ENCODE measurements at places on chromosomes 12 and 14.

DNA sequence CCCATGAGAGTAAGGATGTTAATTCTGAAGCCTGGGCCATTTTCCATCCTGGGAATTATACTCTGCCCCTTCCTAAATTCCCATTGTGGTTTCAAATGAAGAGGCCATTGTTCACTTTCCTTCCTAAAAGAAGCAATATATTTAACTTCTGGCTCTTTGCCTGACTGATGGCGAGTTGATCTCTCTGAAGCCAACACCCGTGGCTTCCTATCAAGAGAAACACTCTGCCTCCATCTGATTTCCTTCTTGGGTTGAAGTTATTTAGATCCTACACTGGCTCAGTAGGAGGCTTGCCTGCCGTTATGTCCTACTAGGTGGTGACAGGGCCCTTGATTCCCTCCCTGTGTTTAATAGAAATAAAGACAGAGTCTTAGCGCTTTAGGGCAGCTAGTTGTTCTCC is 97.4 kb downstream of the PRKCH start:
- no peak overlapping the region for H3K4me3 ChIP-seq
- peak overlapping the region; percentile 29 for H3K27ac ChIP-seq
- DNase-seq = no peak

DNA sequence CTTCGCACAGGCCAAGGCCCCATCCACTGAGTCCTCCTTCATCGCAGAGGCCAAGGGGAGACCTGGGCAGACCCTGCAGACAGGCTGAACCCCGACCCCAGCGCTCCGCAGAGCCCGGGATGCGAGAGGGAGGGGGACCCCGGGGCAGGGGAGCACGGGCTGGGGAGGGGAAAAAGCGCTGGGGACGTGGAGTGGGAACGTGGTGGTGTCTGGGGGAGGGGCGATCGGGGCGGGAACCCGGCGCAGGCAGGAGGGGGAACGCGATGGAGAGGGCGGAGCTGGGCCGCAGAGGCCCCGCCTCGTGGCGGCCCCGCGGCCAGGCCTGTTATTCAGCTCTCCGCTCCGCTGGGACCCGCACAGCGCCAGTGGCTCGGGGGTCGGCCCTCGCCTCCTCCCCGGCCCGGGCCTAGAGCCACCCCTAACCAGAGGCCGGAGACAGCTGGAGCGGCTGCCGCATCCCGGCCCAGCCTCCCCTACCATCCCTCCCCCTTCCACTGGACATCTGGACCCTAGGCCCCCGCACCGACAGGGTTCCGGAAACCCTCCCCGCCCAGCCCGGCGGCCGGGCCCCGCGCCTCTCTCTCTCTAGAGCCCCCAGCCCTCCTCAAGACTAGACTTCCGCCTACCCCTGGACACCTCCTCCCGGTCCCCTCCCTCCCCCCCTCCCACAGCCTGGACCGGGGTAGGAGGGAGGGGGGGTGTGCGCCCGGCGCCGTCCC is at the start of gene ARHGEF25:
ARHGEF25 (plus strand) TSS at position 328 of the 719 bp plus-strand sequence. CDS start 460 bp downstream, outside the sequence.
- H3K4me3 ChIP-seq = peak within 1 kb of the TSS; percentile 53
- H3K36me3 ChIP-seq = no peaks in the 10 kb centered on the region
- DNase-seq = peak; percentile 56
- peaks cover 11% of the 10 kb centered on the region for H3K4me1 ChIP-seq

DNA sequence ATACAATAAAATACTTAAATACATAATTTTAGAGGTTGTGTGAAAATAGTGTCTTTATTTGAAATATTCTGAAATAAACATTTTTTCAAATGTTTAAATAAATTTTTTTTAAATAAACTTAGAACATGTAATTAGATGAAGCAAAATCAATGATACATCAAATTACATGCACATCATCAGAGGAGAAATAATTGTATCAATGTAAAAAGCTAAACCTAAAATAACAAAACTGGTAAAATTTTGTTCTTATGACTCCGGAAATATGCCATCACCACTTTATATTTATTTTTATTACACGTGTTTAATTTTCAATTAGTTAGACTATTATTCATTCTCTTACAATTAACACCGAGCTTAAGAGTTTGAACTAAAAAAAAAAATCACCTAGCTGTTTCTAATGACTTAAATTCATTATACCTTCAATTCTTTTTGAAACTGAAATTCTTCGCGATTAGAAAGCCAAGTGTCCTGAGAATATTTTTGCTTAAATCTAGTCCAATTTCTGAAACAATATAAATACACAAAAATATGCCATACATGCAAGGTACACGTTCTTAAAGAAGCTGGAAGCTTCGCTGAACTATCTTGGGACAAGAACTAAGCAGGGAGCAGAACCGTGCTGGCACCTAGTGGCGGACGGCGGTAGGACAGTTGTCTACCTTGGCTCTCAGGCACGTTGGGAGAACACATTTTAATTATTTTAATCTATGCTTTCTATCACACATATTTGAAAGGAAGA is 230.5 kb downstream of the SLC25A21 start:
- H3K27ac ChIP-seq = no peak overlapping the region
- H3K4me1 ChIP-seq = no peaks in the 10 kb centered on the region
- no peaks in the 10 kb centered on the region for H3K27me3 ChIP-seq
- no peaks in the 10 kb centered on the region for H3K36me3 ChIP-seq
- DNase-seq = peak; percentile 65

- H3K4me3 ChIP-seq = no peak overlapping the region
- H3K4me1 ChIP-seq = no peaks in the 10 kb centered on the region
- H3K27ac ChIP-seq = no peak overlapping the region
- peaks cover 4% of the 10 kb centered on the region for H3K36me3 ChIP-seq
- H3K27me3 ChIP-seq = no peaks in the 10 kb centered on the region
Observed at GRCh38 chr12:57803319-57803893, 15.1 kb downstream of the AVIL start.

DNA sequence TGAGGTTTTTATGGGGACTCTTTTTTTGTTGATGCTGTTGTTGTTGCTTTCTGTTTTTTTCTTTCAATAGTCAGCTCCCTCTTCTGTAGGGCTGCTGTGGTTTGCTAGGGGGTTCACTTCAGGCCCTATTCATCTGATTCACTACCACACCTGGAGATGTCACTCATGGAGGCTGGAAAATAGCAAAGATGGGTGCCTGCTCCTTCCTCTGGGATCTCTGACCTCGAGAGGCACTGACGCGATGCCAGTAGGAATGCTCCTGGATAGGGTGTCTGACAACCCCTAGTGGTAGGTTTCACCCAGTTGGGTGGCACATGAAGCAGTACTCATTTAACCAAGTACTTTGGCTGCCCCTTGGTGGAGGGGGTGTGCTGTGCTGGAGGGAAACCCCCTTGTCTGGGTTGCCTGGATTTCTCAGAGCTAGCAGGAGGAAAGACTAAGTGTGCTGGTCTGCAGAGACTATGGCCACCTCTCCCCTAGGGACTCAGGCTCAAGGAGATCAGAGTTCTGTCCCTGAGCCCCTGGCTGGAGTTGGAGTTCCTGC is 745.5 kb downstream of the TMTC2 start:
- no peaks in the 10 kb centered on the region for H3K4me1 ChIP-seq
- H3K4me3 ChIP-seq = no peak overlapping the region
- no peaks in the 10 kb centered on the region for H3K27me3 ChIP-seq
- DNase-seq = no peak

GRCh38 chr12:12909228-12909994 is 18.0 kb downstream of the GPRC5A start:
- DNase-seq = no peak
- peaks cover 18% of the 10 kb centered on the region for H3K27me3 ChIP-seq
- H3K27ac ChIP-seq = no peak overlapping the region
- no peaks in the 10 kb centered on the region for H3K36me3 ChIP-seq
- peaks cover 17% of the 10 kb centered on the region for H3K4me1 ChIP-seq

DNA sequence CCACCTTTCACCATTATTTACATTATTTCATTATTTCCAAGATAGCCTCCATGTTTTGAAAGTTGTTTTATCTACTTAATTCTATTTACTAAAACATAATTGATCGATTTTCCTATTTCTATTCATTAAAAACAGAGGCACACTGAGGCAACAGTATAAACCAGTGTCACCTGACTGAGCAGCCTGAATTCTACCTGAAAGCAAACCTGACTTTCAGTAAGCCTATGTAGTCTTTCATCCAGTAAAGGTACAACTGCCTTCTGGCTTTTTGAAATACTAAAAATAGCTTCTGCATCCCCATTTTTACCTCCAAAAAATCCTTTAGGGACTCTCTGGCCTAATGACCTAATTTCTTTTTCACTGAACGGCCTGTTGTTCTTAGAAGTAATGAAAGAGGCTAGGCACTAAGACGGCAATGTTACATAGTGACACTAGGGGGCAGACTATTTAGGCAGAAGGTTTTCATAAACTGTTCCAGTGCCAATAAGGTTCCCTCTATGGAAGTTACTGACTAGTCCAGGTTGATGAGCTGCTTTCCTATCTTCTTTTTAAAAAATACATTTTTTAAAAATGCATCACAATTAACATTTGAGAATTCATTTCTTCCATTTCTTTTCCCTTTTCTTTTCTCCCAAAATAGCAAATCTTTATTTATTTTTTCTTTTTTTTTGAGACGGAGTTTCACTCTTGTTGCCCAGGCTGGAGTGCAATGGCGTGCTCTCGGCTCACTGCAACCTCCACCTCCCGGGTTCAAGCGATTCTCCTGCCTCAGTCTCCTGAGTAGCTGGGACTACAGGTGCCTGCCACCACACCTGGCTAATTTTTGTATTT is 17.5 kb downstream of the ANAPC5 start:
- no peak overlapping the region for H3K27ac ChIP-seq
- H3K4me3 ChIP-seq = no peak overlapping the region
- H3K27me3 ChIP-seq = no peaks in the 10 kb centered on the region
- H3K36me3 ChIP-seq = peaks cover 53% of the 10 kb centered on the region
- peaks cover 3% of the 10 kb centered on the region for H3K4me1 ChIP-seq
- DNase-seq = no peak

DNA sequence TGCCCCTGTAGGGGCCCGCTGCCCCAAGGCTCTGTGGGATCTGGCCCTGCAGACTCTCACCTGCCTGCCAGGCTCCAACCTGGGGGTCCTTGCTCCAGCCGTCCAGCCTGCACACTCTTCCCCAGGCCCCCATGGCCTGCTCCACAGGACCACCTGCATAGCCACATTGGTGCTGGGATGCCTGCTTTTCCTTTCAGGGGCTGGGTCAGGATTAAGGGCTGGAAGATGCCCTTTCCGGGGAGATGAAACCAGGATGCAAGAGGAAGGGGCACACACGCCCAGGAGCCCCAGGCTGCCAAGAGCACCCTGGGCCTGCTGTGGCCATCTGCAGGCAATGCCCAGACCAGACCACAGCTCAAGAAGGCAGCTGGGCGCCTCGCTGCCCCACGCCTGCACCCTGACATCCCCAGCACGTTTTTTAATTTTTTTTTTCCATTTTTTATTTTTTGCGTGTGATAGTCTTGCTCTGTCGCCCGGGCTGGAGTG is 15.0 kb downstream of the BAG5 start:
- H3K36me3 ChIP-seq = no peaks in the 10 kb centered on the region
- no peak overlapping the region for H3K4me3 ChIP-seq
- DNase-seq = no peak
- no peak overlapping the region for H3K27ac ChIP-seq
- H3K4me1 ChIP-seq = peaks cover 3% of the 10 kb centered on the region
- H3K27me3 ChIP-seq = no peaks in the 10 kb centered on the region

GRCh38 chr12:51388846-51389245 is 2.4 kb downstream of the GALNT6 start:
- peaks cover 53% of the 10 kb centered on the region for H3K4me1 ChIP-seq
- no peaks in the 10 kb centered on the region for H3K27me3 ChIP-seq
- H3K27ac ChIP-seq = peak overlapping the region; percentile 38
- H3K4me3 ChIP-seq = no peak overlapping the region

DNA sequence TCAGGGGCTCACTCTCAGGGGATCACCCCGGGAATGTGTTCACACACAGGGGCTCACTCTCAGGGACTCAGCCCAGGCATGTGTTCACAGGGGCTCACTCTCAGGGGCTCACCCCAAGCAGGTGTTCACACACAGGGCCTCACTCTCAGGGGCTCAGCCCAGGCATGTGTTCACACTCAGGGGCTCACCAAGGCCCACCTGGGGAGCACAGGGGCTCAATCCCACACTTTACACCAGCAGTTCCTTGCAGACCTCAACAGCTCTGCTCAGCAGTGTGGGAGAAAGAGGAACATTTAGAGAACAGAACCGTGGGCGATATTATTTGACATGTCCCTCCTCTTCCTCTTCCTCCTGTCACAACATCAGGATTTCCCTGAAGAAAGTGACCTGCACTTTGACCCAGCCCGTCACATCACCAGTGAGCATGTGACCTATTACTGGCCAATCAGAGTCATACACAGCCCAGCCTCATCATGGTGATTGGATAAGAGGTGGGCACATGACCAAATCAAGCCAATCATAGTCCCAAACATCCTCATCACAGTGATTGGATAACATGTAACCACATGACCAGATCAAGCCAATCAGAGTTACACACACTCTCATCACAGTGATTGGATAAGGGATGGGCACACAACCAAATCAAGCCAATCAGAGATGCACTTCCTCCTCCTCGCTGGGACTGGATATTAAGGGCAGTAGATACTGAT is 359.4 kb upstream of the SFSWAP start:
- H3K4me1 ChIP-seq = no peaks in the 10 kb centered on the region
- H3K27me3 ChIP-seq = no peaks in the 10 kb centered on the region
- no peak overlapping the region for H3K4me3 ChIP-seq
- DNase-seq = no peak
- H3K27ac ChIP-seq = no peak overlapping the region
- no peaks in the 10 kb centered on the region for H3K36me3 ChIP-seq

DNA sequence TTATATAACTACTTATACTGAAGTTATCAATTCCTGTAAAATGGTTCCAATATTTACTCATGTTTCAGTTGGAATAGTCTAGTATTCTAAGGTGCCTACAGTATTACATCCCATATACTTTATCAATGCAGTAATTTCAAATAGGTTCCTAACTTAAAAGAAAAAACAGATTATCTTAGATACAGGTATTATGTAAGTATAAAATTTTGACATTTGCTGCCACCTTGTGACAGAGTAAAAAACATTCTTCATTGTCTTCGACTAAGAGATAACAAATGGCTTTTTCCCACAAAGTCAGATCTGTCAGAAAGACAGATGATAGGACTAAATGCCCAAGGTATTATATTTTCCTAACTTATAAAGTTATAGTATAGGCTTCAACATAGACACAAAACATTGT is 78.7 kb downstream of the TXNDC16 start:
- H3K27me3 ChIP-seq = no peaks in the 10 kb centered on the region
- no peak overlapping the region for H3K4me3 ChIP-seq
- H3K36me3 ChIP-seq = peaks cover 38% of the 10 kb centered on the region
- H3K27ac ChIP-seq = no peak overlapping the region

DNA sequence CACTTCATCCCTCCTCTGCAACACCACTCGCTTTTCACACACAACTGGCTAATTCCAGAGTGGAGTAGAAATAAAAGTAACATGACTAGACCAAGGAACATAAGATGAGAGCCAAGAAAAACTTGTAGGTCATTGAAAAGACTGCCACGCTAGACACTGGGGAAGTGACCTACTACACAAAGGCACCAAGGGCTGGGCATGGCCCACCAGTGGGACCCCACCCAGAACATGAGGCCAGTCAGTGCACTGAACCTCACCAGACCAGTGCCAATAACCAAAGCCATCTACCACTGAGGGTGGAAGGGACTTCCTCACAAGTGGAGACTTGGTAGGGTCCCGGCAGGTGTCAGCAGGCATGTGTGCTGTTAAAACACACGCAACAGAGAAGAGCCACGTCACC is 19.7 kb downstream of the FBLN5 start:
- H3K27ac ChIP-seq = no peak overlapping the region
- no peak overlapping the region for H3K4me3 ChIP-seq
- no peaks in the 10 kb centered on the region for H3K4me1 ChIP-seq
- no peak for DNase-seq
- no peaks in the 10 kb centered on the region for H3K27me3 ChIP-seq
